ENCODE measurements at places on chromosomes 5 and 9. TPM values are rescaled to one million over a fixed set of nuclear protein-coding genes. Genes with fewer than 3 reads are reported as not detected.

Gene ANKRD20A1
- total RNA-seq, result not detected

Gene CARD19
- 73.7 TPM for total RNA-seq

Gene ASS1
- 113 TPM for total RNA-seq

DNA sequence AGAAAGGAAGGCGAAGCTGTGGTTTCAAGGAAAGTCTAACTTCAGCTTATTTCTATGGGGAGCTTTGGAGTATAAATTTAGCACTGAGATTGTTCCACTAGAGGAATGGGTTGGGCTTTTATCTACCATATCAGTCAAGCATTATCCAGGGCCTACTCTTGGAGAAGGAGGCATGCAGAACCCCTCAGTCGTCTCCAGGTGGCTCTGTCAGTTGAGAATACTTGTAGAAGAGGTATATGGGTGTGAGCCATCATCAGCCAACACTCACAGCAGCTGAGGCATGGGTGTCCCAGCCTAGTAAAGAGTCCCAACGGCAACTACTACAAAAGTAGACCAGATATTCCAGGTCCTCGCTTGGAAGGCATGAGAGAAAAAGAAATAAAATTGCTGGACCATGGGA, 548.5 kb upstream of the GRAMD2B start:
- DNase-seq, result no peak

GRCh38 chr9:110950041-110950645, 88.1 kb downstream of the LPAR1 start:
- no peak for DNase-seq

GRCh38 chr5:141703133-141703561, 21.1 kb upstream of the ARAP3 start:
- DNase-seq, result no peak

GRCh38 chr9:123691765-123692303, 238.1 kb downstream of the DENND1A start:
- no peak for DNase-seq

Data from esophagus muscularis mucosa (tissue), 4 donors.